ENCODE measurements at places on chromosomes 7 and 10.

- no peak for DNase-seq
Measured at GRCh38 chr10:75875740-75876139, 444.3 kb downstream of the LRMDA start.

DNA sequence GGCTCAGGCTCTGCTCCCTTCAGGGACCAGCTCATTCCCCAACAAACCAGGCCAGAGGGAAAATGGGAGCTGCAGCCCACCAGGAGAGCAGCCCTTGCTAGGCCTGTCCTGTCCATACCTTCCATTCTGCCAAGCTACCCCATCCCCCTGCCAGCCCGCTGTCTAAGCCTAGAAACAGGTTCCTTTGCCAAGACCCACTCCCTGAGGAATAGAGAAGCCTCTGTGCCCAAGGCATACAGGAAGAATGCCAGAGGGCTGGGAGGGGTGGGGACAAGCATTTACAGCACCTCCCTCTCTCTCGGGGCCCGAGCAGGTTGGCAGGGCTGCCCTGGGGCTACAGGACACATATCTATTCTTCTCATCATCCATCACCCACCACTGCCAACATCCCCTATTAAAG is 178.3 kb downstream of the GRID1 start:
- DNase-seq: no peak

GRCh38 chr7:93860261-93860660 is 30.3 kb downstream of the TFPI2 start:
- no peak for DNase-seq

DNA sequence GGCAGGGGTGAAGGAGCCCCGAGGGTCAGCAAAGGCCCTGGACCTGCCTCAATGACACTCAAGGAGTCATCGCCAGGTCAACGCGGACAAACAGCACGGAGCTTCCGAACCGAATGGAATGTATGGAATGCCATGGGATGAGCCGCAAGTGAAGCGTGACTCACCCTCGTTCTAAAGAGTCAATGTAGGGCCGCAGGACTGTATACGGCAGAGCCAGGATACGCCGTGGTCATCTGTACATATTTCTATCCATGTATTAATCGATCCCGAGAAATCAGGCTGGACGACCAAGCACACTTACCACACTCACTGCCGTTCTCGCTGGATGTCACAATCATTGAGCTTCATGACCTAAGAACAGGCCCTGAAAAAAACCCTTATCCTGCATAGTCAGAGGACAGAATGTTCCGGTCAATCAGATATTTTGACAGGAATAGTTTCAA is 4.3 kb downstream of the SNX8 start:
- no peak for DNase-seq
